ENCODE measurements at places on chromosomes 2 and 18. TPM values are rescaled to one million over a fixed set of nuclear protein-coding genes. Genes with fewer than 3 reads are reported as not detected.

- H3K4me1 ChIP-seq = no peaks in the 10 kb centered on the region
- no peaks in the 10 kb centered on the region for H3K27me3 ChIP-seq
- H3K36me3 ChIP-seq = no peaks in the 10 kb centered on the region
Observed at GRCh38 chr18:64244571-64244970, 95.7 kb upstream of the LINC00305 start.

AGXT gene
- 0.13 TPM for total RNA-seq

GRCh38 chr18:60110836-60111235 lies 211.0 kb downstream of the PMAIP1 start:
- no peak overlapping the region for H3K4me3 ChIP-seq
- H3K4me1 ChIP-seq = no peaks in the 10 kb centered on the region
- H3K27ac ChIP-seq = no peak overlapping the region
- H3K27me3 ChIP-seq = no peaks in the 10 kb centered on the region
- no peaks in the 10 kb centered on the region for H3K36me3 ChIP-seq

DNA sequence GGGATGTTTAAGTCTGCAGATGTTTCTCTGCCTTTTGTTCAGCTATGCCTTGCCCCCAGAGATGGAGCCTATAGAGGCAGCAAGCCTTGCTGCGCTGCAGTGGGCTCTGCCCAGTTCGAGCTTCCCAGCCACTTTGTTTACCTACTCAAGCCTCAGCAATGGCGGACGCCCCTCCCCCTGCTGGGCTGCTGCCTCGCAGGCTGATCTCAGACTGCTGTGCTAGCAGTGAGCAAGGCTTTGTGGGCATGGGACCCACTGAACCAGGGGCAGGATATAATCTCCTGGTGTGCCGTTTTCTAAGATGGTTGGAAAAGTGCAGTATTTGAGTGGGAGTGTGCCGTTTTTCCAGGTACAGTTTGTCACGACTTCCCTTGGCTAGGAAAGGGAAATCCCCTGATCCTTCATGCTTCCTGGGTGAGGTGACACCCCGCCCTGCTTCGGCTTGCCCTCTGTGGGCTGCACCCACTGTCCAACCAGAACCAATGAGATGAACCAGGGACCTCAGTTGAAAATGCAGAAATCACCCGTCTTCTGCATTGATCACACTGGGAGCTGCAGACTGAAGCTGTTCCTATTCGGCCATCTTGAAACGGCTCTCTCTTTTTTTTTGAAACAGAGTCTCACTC lies 27.6 kb upstream of the ADAM23 start:
- no peaks in the 10 kb centered on the region for H3K4me1 ChIP-seq
- H3K27me3 ChIP-seq = no peaks in the 10 kb centered on the region
- no peak overlapping the region for H3K27ac ChIP-seq
- H3K4me3 ChIP-seq = no peak overlapping the region

DNA sequence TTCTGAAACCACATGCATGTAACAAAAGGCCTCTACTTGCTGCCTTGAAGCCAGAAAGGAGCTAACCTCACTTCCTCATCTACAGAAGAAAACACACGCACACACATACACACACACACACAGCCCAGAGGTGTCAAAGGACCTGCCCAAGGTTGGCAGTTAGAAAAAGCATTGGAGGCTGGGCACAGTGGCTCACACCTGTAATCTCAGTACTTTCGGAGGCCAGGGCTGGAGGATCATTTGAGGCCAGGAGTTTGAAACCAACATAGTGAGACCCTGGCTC lies 125.9 kb upstream of the RNF152 start:
- no peak overlapping the region for H3K4me3 ChIP-seq
- H3K4me1 ChIP-seq = peaks cover 16% of the 10 kb centered on the region
- peak overlapping the region; percentile 39 for H3K27ac ChIP-seq
- H3K36me3 ChIP-seq = no peaks in the 10 kb centered on the region
- H3K27me3 ChIP-seq = no peaks in the 10 kb centered on the region

- no peak overlapping the region for H3K27ac ChIP-seq
- DNase-seq = no peak
Observed at GRCh38 chr2:135149251-135149650, 97.2 kb downstream of the RAB3GAP1 start.

LRRTM4 gene
- 2.3 TPM for total RNA-seq

DNA sequence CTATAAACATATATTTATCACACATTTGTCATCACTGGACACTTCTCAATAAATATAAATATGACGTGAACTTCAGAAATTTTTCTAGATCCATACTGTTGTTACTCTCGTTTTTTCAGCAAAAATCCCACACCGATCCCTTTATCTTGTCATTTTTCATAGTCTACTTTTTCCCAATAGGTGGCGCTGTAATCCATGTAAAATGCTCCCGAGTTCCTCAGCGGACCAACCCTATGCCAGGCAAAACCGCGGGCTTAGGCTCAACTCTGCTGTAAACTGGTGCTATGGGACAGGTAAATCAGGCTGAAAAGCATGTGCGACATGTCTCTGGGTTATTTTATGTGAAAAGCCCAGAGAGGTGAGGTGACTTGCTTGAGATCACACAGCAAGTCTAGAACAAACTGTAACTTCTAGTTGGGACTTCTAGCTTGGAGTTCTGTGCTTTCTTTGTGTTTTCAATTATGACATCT lies 104.0 kb downstream of the COBLL1 start:
- no peaks in the 10 kb centered on the region for H3K27me3 ChIP-seq
- no peaks in the 10 kb centered on the region for H3K4me1 ChIP-seq
- peak; percentile 75 for DNase-seq
- no peaks in the 10 kb centered on the region for H3K36me3 ChIP-seq
- no peak overlapping the region for H3K27ac ChIP-seq
- no peak overlapping the region for H3K4me3 ChIP-seq

GRCh38 chr2:100870652-100871531 lies 51.0 kb downstream of the NPAS2 start:
- H3K36me3 ChIP-seq = no peaks in the 10 kb centered on the region
- no peak overlapping the region for H3K4me3 ChIP-seq
- H3K27ac ChIP-seq = no peak overlapping the region
- DNase-seq = no peak
- no peaks in the 10 kb centered on the region for H3K27me3 ChIP-seq

LAMA1 gene
- 6.4 TPM for total RNA-seq

ERFE gene
- total RNA-seq = 6.1 TPM

WDR7 gene
- total RNA-seq = 18.1 TPM
